Stimulated activated CD8-positive, alpha-beta memory T cell treated with anti-CD3 and anti-CD28 coated beads, Interleukin-15, amount 100 ng/mL, for 48 hours (primary cell): ENCODE measurements at places on chromosomes 1 and 21.
A peak's percentile ranks its signal among the peaks of the same experiment; 100 is the strongest.

- DNase-seq, result no peak
These were observed 25.9 kb downstream of the COL6A1 start for GRCh38 chr21:46007492-46007868.

- no peak for DNase-seq
These were observed 244.7 kb upstream of the POU3F1 start for GRCh38 chr1:38291336-38291735.

GRCh38 chr1:77287535-77287934 lies 5.7 kb downstream of the AK5 start:
- DNase-seq, result no peak

- no peak for DNase-seq
These were observed 134.7 kb downstream of the GRIK1 start for GRCh38 chr21:29805105-29805504.

DNA sequence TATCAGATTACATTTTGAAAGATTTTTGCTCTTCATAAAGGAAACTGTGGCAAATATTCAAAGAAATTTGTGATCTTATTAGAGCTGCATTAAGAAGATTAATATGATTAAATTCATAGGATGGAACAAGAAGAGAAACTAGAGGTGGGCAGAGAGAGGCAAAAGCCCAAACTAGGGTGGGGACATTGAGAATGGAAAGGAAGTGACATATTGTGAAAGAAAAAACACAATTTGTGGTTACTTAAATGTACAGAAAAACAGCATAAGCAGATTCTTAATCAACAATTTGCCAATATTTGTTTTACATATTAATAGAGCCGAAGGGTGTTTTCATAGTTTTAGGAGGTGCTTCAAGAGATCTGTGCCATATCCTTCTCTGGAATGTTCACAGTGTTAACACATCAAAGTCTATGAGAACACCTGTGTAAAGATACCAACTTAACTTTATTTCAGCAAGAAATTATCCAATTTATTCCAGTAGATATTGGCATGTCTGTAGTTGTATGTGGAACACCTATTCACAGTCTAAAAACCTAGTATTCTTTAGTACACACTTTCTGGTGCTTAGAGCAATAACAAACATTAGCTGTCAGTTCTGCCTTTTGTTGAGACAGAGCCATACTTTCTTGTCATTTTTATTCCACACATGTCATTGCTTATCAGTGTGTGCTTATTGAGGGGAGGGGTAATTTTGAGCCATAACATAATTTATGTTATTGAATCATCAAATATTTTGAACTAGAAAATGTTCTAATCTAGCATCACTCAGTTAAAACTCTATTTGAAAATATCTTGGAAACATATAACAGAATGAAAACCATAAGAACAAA lies 401.5 kb downstream of the PTPRC start:
- DNase-seq, result no peak

- DNase-seq, result no peak
These were observed 11.3 kb upstream of the BACH1 start for GRCh38 chr21:29287383-29287782.

DNA sequence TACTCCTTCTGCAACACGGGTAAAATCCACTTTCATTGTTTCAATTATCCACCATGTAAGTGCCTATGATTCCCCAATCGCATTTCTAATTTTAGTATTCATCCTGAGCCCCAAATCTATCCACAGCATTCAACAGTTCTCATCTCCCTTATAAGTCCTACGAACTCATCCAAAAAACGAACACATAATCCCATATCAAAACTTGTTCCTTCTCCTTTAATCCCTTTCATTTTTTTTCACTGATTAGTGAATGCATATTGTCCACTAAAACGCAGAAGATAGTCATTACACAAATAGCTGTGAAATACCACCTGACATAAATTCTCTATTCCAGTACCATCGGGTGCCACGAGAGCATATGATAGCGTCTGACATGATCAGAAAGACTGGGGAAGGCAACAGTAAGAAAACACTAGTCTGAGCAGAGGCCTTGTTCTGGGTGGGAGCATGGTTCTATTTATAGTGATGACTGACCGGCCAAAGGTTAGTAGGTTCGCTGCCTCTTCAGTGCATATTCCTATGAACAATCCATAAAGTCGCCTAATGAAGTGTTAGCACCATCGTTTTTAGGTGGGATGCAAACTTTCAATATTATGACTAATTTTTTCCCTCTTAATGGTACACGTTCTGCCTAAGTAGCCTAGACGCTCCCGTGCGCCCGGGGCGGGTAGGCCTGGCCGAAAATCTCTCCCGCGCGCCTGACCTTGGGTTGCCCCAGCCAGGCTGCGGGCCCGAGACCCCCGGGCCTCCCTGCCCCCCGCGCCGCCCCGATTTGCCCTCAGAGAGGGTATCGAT lies 648 bp downstream of the ATP5PF start:
- DNase-seq, result no peak

DNA sequence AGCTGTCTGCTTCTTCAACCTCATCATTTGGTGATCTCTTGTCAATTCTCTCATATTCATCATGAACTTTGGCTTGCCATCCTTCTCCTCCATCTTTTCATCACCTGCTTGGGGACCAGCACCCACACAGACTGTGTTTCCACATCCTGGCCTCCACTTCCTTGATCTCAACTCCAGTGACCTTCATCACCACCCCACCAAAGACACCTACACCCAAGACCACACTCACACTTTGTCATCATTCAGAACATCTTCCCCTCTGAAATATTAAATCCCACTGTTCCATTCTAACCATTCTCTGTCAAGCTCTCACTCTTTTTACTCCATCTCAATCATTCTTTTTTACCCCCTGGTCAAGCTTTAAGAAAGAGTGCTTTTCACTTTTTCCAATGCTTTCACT lies 115.5 kb upstream of the VAV3 start:
- peak; percentile 36 for DNase-seq

DNA sequence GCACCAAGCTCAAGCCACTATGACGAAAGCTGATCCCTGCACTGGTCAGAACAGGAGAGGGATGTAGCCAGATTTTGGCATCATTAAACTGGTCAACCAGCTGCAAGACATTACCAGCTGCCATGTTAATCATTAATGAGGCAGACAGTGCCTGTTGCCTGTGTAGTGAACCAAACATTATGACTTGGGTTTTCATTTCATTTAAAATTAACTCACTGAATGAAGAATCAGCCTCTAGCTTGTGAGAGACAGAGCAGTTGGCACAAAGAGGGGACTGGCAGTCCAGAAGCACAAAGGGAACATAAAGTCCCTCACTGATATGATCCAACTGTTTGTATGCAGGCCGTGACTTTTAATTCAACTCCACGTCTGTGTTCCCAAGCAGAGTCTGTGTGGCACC lies 318.9 kb downstream of the SEC16B start:
- no peak for DNase-seq

DNA sequence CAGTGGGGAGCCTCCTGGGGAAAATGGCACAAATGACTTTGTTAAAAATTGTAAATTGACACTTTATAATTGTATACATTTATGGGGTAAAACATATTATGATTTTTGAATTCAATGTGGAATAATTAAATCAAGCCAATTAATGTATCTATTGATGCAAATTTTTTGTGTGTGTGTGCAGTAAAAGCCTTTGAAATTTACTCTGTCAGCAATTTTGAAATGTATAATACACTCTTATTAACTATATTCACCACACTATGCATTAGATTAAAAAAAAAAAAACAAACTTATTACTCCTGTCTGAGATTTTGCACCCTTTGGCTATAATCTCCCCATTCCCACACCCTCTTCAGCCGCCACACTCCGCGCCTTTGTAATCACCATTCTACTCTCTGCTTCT lies 119.2 kb downstream of the S1PR1 start:
- DNase-seq, result no peak

DNA sequence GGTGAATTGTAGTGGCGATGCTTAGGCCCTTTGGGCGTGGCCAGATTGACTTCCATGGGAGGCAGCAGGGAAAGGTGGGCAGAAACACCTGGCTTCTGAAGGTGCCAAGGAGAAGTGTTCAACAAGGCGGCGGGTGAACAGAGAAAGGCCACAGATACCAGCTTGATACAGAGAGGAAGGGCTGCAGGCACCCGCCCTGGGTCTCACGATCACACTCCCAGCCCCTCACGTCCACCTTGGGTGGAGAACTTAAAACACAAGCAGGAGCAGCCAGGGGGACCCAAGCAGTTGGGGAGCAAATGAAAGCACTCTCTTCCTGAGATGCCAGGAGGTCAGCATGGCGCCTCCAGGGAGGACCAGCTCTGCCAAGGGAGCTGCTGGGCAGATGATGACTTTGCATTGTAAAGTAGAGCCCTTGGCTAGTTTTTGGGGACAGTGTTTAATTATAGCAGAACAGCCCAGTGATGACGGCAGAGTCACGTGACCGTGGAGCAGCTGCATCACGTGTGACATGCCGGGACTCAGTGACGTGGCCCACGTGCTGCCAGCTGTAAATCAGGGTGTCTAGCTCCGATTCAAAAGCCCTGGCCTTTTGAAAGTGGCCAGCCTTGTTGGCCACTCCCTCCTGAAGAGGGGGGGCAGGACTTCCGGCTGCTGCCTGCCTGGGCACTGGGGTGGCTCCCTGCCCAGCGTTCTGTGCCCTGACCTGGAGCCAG lies 19.0 kb downstream of the SLC37A1 start:
- DNase-seq, result no peak

DNA sequence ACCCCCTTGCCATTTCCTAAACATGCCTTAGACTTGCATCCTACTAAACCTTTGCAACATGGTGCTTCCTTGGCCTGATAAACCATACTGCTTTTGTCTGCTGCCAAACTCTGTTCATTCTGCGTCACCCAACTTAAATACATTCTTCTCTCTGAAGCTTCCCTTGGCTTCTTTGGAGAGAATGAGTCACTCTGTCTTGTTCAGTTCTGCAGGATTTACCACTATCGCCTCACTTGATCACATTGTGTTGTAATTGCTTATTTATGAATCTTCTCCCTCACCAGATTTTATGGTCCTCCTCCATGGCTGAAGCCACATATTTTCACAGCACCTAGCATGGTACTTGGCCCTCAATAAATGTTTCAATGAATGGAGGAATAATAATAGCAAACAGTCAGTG lies 21.7 kb upstream of the TUT4 start:
- DNase-seq, result no peak

DNA sequence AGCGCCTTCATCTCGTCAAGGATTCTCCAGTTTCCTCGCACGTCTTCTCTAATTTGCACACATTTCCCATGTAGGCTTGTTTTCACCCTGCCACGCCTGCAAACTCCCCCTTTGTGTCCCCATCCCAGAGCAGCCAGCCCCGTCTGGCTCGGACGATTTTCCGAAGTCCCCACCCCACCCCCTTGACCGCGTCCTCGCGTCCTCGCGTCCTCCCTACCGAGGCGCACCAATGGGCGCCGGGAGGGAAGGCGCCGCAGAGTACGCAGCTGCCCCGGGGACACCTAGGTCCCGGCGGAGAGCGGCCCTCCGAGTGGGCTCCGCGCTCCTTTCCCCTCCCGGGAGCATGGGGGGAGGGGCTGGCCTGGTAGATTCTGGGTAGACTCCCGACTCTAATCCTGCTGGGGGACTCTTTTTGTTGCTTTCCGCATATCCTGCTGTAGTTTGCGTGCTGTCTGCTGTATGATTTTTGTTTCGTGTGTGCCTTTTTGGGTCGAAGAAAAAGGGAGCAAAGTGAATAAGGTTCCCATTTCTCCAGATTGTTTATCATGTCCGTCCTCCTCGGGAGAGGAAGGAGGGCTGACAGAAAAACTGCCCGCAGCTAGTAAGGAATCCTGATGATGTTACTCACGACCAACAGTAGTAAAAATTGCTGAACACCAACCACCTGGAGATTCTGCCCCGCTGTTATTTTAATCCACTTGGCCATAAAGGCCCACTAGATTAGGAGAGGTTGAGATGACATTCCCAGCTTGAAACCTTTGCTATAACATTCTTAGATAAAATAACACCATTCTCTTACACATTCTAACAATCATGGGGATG lies 1.5 kb downstream of the CACHD1 start:
- DNase-seq, result no peak
